ENCODE measurements at places on chromosomes 5 and 9. TPM values are rescaled to one million over a fixed set of nuclear protein-coding genes. Genes with fewer than 3 reads are reported as not detected.

OLFM1 gene
- not detected for polyA plus RNA-seq

WNK2 gene
- polyA plus RNA-seq = not detected

SLC6A18 gene
- polyA plus RNA-seq = not detected

CDKN2A gene
- polyA plus RNA-seq = 6.8 TPM

GRCh38 chr5:134048864-134049263, 44.1 kb upstream of the VDAC1 start:
- no peak for DNase-seq

GRCh38 chr9:35813434-35814105, 1.3 kb downstream of the HINT2 start:
- no peak for DNase-seq

- no peak for DNase-seq
Measured at GRCh38 chr9:84371737-84372136, 31.2 kb upstream of the SLC28A3 start.

DNA sequence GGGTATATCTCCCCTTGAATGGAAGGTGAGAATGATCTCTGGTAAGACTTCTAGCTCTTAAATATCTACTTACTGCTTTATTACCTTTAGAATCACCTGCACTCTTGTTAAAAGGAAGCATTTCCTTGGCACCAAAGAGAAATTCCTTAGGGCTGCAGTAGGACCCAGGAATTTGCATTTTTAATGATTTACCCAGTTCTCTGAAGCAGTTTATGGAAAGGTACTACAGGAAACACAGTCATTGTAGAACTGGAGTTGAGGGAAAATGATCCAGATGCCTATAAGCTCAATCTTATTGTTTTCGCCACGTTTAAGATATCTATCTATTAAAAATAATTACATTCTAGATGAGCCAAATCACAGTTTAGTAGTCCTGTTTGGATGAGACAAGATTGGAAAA, 9.5 kb upstream of the C9 start:
- no peak for DNase-seq

DNA sequence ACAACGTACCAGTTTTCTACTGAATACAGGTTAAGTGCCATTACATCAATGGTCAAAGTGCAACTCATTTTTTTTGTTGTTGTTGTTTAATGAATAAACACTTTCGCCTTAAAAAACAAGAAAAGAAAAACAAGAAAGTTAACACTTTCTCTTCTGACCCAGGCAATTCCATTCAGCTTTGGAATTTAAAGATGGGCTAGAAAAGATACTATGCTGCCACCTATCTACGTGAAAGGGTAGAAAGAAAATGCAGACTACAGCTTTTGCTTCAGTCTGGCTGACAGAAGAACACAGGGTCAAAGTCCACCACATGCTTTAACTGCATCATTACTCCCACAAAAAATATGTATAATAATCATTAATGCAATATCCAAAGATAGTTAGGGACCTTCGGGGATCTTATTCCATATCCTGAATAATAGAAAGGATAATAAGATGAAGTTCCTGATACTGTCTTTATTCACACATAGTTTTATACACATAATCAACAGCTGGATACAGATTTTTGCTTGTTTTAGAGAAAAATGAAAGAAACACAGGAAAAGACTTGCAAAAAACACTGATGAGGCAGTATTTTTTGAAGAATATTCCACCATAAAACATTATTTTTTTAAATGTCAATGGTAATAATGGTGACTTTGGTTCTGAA, 40.4 kb downstream of the ZDHHC21 start:
- DNase-seq = no peak

- no peak for DNase-seq
Measured at GRCh38 chr5:81786991-81787390, 36.1 kb upstream of the SSBP2 start.

DNA sequence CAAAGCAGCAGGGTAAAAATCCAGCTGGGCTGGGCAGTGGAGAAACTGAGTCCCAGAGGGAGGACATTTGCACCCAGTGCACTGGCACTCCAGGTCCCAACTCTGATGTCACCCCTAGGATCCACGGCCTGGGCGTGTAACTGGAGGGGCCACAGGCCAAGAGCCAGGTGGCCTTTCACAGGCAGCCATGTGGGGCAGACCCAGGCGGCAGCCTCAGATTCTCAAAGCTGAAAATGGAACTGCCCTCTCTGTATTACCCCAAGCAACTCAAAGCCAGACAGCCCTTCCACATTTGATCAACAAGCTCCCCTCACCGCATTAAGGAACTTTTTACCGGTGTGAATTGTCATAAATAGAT, 46.7 kb downstream of the RASGEF1C start:
- no peak for DNase-seq

DNA sequence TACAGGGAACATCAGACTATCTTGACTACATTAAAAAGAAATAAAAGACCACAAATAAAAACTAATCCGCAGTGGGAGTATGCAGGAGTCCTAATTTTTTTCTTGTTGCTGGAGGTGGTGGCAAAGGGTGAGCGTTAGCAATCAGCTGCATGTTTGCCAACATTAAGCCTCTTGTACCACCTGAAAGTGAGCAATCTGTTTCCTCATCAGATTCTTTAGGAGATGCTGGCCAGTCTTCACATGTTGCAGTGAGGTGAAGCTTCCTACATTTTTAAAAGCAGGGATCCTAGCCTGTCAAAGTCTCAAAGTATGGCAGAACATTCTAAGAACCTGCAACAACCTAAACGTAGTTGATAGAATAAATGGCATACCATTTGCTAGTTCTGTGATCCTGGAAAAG, 162.2 kb upstream of the MEF2C start:
- no peak for DNase-seq

DNA sequence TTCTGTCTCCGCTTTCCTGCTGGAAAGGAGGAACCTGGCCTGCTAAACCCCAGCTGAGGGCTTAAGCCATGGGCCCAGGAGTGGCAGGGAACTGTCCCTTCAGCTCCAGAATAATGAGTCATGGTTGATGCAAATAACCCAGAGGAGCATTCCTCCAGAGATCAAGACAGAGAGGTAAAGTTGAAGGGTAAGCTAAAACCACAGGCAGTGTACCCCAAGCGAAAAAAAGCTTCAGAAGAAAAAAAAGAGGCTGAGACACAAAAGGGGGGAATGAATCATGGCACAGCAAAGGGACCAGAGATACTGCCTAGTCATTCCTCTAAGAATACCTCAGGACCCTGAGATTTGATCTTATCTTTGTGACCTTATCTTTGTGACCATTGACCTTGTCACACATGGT, 199.5 kb upstream of the TAS2R1 start:
- no peak for DNase-seq

- no peak for DNase-seq
Measured at GRCh38 chr5:60333005-60333571, 366.9 kb downstream of the DEPDC1B start.

DNA sequence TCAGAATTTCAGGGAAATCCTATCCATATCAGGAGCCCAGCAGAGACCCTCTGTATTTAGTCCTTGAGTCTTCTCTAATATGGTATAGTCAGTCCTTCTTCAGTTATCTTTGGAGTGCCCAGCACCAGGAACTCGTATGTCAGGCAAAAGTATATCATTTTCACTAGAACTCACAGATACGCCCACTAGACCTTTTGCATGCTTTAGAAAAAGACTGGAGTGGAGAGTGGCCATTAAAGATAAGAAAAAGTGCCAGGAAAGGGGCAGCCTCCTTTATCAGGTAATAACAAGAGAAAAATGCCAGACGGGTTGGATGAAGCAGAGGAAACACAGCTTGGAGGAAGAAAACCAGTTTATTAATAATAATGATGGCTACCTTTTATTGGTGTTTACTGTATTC, 63.5 kb downstream of the GPR21 start:
- no peak for DNase-seq

DNA sequence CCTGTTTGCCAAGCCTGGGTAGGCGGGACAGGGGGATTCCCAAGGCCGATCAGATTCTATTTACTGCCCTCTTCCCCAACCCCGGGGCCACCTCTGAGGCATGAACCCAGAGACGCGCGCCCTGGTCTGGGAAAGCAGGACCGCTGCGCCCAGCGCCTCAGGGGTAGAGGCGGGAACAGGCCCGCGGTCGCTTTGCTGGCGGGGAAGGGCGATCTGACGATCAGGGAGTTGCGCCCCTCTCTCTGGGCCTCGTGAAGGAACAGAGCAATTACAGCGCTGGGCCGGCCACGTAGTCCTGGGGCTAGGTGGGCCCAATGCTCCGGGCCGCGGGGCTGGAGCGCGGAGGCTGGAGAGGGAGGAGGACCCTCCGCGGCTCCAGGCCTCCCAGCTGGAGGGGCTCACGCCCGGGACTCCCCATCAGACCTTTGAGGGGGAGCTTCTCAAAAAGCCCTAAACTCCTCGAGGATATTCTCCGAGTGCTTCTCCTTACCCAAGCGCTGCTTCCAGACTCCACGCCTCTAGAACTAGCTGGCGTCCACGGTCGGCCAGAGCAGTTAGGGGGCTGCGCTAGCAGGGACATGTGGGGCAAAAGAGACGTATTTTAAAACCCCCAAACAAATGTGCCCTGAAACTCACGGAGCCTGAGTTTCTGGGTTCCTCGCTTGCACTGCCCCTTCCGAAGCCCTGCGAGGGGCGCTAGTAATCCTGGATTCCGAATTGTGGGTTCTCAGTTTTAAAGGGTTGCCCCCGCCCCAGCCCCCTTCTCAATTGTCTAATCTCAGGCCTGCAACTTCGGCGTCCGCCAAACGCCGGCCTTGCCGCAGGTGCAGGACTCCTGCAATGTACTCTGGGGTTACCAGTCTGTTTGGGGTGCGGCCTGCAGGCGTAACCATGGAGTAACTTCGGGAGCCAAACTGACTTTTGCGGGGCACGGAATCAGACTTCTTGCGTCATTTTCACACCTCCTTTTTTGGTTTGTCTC, 57.6 kb downstream of the TMEM174 start:
- DNase-seq = no peak

DNA sequence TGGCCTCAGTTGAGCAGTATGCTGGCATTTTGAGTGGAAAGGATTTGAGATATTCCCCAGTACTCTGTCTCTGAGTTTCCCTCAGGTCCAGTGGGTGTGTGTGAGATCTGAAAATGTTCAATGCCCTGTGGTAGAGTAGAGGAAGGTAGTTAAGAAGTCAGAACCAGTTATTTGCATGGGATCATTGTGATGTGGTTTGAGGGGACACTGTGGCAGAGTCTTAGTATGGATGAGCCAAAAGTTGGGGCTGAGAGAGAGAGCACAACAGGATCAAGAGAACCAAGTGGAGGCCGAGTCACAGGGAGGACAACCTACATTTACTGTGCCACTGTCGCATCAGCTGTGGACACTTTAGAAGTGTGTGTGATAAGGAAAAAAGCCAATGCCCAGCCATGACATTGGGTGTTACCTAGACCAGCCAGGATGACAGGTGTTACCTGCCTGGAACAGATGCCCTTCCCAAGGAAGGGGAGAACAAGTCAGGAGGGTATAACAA, 128.9 kb upstream of the IL12B start:
- DNase-seq = no peak

DNA sequence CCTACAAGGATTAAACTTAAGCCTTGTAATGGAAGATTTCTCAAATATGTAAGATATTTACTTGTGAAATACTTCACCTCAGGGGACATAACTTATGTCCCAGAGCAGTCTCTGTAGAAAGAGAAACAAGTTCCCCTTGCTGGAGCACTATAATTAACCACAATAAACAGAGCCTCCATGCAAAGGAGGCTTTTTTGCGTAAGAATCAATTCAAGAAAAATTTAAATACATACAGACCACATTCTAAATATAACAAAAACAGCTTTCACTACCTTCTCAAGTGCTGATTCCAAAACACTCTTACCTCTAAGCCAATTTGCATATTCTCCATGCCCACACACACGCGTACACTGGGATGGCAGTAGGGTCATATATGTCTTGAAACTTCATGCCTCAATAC, 30.7 kb upstream of the CCNB1 start:
- no peak for DNase-seq

DNA sequence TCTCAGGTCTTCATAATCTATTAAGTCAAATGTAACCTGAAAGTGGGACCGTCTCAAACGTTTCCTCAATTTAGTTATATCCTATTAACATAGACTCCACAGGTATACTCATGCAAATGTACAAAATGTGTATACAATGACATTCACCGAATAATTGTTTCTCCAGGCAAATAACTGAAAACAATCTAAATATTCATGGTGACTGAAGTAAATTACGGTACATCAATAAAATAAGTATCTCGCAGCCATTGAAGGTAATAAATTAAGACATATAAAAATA, 482 bp downstream of the IARS1 start:
- no peak for DNase-seq

GRCh38 chr5:116448450-116448849, 126.2 kb downstream of the SEMA6A start:
- no peak for DNase-seq
